ENCODE measurements at places on chromosomes 7 and 10. TPM values are rescaled to one million over a fixed set of nuclear protein-coding genes. Genes with fewer than 3 reads are reported as not detected.

CYP2C9 gene
- not detected for total RNA-seq

RARRES2 gene
- 86.4 TPM for total RNA-seq

GRCh38 chr10:100504096-100504495 is 15.6 kb downstream of the SEC31B start:
- DNase-seq: no peak

GRCh38 chr7:82677493-82677892 is 233.9 kb upstream of the CACNA2D1 start:
- no peak for DNase-seq

GRCh38 chr7:34673066-34673465 is 15.0 kb downstream of the NPSR1 start:
- DNase-seq: no peak

- DNase-seq: no peak
These were observed 1165.4 kb downstream of the XPNPEP1 start for GRCh38 chr10:108757946-108758345.

GRCh38 chr7:121304102-121304658 is 24.6 kb upstream of the WNT16 start:
- DNase-seq: no peak

GRCh38 chr7:112286250-112287086 is 80.0 kb downstream of the ZNF277 start:
- no peak for DNase-seq

ZNF117 gene
- total RNA-seq: 7.9 TPM

- no peak for DNase-seq
These were observed 520.1 kb downstream of the KCNMA1 start for GRCh38 chr10:77117501-77117900.

GRCh38 chr10:113732160-113732881 is 19.2 kb upstream of the PLEKHS1 start:
- DNase-seq: no peak

TSPAN33 gene
- total RNA-seq: 12.3 TPM

DNA sequence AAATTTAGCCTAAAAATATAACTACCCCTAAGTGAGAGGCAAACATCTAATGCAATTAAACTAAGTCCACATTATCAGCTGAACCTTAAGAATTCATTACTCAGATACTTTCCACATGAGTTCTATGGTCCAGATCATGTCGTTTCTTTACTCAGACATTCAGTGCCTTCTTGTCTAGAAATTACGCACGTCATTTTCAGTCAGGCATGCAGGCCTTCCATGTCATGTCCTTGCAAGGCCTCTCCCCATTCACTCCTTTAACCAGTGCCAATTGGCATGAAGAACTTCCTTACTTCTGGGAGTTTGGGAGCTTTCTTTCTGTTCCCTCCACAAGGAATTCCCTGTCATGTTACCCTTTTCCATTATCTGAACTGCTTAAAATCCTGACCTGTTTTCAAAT is 118.8 kb downstream of the NRP1 start:
- DNase-seq: peak; percentile 50

PCDH15 gene
- total RNA-seq: 1.1 TPM

TEX36 gene
- not detected for total RNA-seq

MINDY4 gene
- 5.1 TPM for total RNA-seq

- no peak for DNase-seq
These were observed 14.7 kb downstream of the NODAL start for GRCh38 chr10:70426823-70427222.

ZNF777 gene
- 6.6 TPM for total RNA-seq

NPY gene
- total RNA-seq: not detected

GJD4 gene
- total RNA-seq: not detected

Data from left cardiac atrium (tissue), 4 donors.